ENCODE measurements at places on chromosomes 12 and 14. TPM values are rescaled to one million over a fixed set of nuclear protein-coding genes. Genes with fewer than 3 reads are reported as not detected.

- peaks cover 18% of the 10 kb centered on the region for H3K4me1 ChIP-seq
- no peaks in the 10 kb centered on the region for H3K36me3 ChIP-seq
- no peak overlapping the region for H3K4me3 ChIP-seq
Measured at GRCh38 chr12:52026263-52026662, 19.5 kb downstream of the TAMALIN start.

GRCh38 chr12:12008931-12009611 lies 61.7 kb upstream of the BCL2L14 start:
- H3K27ac ChIP-seq: peak overlapping the region; percentile 92
- H3K27me3 ChIP-seq: no peaks in the 10 kb centered on the region
- peak; percentile 56 for DNase-seq

GRCh38 chr12:117331691-117332090 lies 29.7 kb downstream of the NOS1 start:
- DNase-seq: no peak
- H3K27me3 ChIP-seq: peaks cover 11% of the 10 kb centered on the region
- H3K27ac ChIP-seq: no peak overlapping the region
- H3K4me1 ChIP-seq: no peaks in the 10 kb centered on the region
- H3K36me3 ChIP-seq: no peaks in the 10 kb centered on the region

DNA sequence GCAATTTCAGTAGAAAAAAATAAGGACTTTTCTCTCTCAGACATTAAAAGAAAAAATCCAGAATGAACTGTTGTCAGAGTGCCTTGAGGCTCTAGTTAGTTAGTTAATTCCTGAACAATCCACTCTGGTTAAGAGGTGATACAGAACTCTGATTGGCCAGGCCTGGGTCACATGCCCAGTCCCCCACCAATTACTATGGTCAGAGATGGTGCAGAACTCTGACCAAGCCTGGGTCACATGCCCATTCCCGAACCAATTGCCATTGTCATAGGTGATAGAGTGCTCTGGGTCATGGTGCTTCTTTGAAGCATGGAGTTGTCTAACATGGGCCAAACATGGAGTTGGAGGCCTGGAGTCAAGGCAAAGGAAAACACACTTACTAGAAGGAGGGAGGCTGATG lies 11.1 kb upstream of the MYO1H start:
- no peaks in the 10 kb centered on the region for H3K4me1 ChIP-seq
- H3K4me3 ChIP-seq: no peak overlapping the region
- DNase-seq: no peak

DNA sequence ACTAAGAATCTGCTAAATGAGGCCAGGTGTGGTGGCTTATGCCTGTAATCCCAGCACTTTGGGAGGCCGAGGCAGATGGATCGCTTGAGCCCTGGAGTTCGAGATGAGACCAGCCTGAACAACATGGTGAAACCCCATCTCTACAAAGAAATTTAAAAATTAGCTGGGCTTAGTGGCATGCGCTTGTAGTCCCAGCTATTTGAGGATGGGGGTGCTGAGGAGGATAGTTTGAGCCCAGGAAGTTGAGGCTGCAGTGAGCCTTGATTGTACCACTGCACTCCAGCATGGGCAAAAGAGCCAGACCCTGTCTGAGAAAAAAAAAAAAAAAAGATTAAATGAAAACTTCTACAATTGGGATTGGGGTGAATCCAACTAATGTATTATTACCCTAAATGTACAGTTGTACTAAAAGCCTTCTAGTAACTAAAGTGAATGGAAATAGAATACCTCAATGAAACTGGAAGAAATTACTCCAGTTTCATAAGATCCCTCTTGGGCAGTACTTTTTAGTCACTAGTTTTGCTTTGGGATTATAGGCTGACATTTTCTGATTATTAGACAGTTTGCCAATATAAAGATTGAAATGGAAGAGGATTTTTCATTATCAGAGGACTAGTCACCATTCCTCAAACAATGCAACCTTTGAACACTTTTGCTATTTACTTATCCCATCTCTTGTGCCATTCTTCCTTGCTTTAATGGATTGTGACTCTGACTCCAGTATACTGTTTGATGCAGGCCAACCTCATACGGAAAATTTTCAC lies 14.3 kb downstream of the COCH start:
- H3K27me3 ChIP-seq: no peaks in the 10 kb centered on the region
- peaks cover 1% of the 10 kb centered on the region for H3K4me1 ChIP-seq
- peaks cover 2% of the 10 kb centered on the region for H3K36me3 ChIP-seq
- H3K4me3 ChIP-seq: no peak overlapping the region
- no peak overlapping the region for H3K27ac ChIP-seq

DNA sequence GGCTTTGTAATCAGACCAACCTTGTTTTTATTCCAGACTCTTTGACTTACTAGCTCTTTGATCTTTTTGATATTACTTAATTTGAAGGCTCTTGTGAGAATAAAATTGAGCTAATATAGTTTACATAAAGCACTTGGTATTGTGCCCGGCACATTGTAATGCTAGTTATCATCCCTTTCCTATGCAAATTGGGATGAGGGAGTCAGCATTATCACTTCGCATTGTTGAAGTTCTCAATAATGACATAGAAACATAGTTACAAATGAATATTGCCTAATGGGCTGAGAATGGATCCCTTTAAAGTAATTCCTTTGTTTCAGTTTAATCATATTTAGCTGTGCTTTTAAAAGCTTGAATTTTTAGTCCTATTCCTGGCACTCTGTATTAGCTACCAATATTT lies 36.6 kb downstream of the SUPT16H start:
- peaks cover 17% of the 10 kb centered on the region for H3K36me3 ChIP-seq
- peaks cover 6% of the 10 kb centered on the region for H3K27me3 ChIP-seq
- H3K4me3 ChIP-seq: no peak overlapping the region
- no peak overlapping the region for H3K27ac ChIP-seq
- DNase-seq: no peak
- H3K4me1 ChIP-seq: peaks cover 5% of the 10 kb centered on the region

GRCh38 chr12:3202096-3202495 lies 124.9 kb downstream of the TSPAN9 start:
- no peak for DNase-seq
- no peak overlapping the region for H3K27ac ChIP-seq
- peaks cover 38% of the 10 kb centered on the region for H3K27me3 ChIP-seq
- peaks cover 8% of the 10 kb centered on the region for H3K4me1 ChIP-seq
- H3K4me3 ChIP-seq: no peak overlapping the region

GRCh38 chr12:33892425-33892824 lies 129.9 kb upstream of the ALG10 start:
- no peak overlapping the region for H3K4me3 ChIP-seq
- no peak overlapping the region for H3K27ac ChIP-seq
- no peak for DNase-seq
- no peaks in the 10 kb centered on the region for H3K4me1 ChIP-seq
- H3K36me3 ChIP-seq: no peaks in the 10 kb centered on the region
- no peaks in the 10 kb centered on the region for H3K27me3 ChIP-seq

- no peaks in the 10 kb centered on the region for H3K36me3 ChIP-seq
- peak; percentile 50 for DNase-seq
- H3K4me1 ChIP-seq: peaks cover 16% of the 10 kb centered on the region
- H3K27me3 ChIP-seq: peaks cover 11% of the 10 kb centered on the region
Measured at GRCh38 chr12:55637467-55637866, 775 bp downstream of the OR10P1 start.

The IL22 gene
- total RNA-seq: not detected

The BCL2L14 gene
- 4.9 TPM for total RNA-seq

The PIK3C2G gene
- total RNA-seq: not detected

The METTL25 gene
- total RNA-seq: 9.8 TPM

The TMEM253 gene
- total RNA-seq: not detected

The ACOT6 gene
- total RNA-seq: not detected

The KRT72 gene
- total RNA-seq: 0.67 TPM

The IFNG gene
- 0.57 TPM for total RNA-seq

The PPP1R12A gene
- 111 TPM for total RNA-seq
